ENCODE measurements at places on chromosomes 16 and 17. TPM values are rescaled to one million over a fixed set of nuclear protein-coding genes. Genes with fewer than 3 reads are reported as not detected.
A peak's percentile ranks its signal among the peaks of the same experiment; 100 is the strongest.

- DNase-seq: no peak
Observed at GRCh38 chr16:35306915-35307314, 1847.5 kb downstream of the TP53TG3F start.

GRCh38 chr16:74888232-74888862 lies 96.6 kb downstream of the WDR59 start:
- no peak for DNase-seq

DNA sequence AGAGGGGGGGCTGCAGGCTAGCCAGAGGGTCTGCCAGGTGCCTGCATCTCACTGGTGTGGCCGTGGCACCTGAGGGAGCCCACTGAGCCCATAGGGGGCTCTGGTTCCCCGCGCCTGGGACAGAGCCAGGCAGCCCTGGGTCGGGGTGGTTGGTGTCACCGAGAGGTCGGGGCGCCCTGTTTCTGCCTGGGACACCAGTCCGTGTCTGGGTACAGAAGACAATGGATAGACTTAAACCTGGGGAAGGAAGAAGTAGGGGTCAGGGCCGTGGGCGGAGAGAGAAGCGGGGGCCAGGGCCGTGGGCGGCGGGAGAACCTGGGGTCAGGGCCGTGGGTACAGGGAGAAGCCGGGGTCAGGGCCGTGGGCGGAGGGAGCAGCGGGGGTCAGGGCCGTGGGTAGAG lies 3.0 kb downstream of the RFNG start:
- DNase-seq: no peak

GRCh38 chr16:67177743-67178699 lies 5.7 kb downstream of the MATCAP1 start:
- peak; percentile 84 for DNase-seq

- no peak for DNase-seq
Observed at GRCh38 chr16:87766485-87766797, 655 bp upstream of the KLHDC4 start.

CDH15 gene
- not detected for total RNA-seq

PRDM7 gene
- total RNA-seq: not detected

Data from CD4-positive, alpha-beta T cell (primary cell).